ENCODE measurements at places on chromosomes 16 and 17. TPM values are rescaled to one million over a fixed set of nuclear protein-coding genes. Genes with fewer than 3 reads are reported as not detected.
A peak's percentile ranks its signal among the peaks of the same experiment; 100 is the strongest.

DNA sequence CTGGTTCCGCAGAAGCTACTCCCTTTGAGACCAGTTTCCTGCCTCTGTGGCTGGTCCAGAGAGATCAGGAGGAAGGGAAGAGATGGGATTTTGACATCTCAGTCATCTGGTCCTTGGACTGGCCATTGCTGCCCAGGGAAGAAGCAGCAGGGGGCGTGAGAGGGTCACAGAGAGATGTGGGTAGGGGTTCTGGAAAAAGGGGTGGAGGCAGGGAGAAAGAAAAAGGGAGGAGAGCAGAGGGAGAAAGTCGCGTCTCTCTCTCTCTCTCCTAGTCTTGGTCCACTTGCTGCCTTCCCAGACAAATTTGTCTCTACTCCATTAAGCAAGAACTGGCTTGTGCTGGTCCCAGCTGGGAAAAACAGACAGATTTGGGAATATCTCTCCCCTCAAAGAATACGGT lies 4.4 kb downstream of the SHBG start:
- DNase-seq: peak; percentile 65

DNA sequence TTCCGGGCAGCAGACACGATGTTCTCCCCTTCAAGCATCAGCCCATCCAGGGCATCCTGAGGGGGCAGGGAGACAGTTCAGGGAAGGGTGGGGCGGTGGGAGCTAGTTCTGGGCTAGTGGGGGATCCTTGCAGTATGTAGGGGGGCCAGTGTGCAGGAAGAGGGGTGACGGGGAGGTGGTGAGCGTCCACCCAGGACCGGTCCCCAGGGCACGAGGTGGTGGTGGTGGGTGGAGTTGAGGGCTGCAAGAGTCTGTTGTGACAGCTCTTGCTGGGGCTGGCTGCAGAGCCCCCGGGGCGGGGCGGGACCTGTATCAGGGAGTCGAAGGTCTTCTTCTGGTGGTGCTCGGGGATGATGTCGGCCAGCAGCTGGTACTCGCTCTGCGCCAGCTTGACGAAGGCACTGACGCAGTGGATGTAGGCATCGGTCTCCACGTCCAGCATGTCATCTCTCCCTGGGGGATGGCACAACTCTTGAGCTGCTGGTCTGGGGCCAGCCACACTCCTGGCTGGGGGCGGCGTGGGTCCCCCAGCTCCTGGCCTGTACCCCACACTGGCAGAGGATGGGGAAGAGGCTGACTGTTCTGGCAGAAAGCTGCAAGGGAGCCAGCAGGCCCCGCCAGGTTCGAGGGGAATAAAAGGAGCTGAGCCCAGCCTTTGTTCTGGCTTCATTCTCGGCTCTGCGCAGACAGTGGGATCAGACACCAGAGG lies 10.0 kb downstream of the ZACN start:
- no peak for DNase-seq

DNA sequence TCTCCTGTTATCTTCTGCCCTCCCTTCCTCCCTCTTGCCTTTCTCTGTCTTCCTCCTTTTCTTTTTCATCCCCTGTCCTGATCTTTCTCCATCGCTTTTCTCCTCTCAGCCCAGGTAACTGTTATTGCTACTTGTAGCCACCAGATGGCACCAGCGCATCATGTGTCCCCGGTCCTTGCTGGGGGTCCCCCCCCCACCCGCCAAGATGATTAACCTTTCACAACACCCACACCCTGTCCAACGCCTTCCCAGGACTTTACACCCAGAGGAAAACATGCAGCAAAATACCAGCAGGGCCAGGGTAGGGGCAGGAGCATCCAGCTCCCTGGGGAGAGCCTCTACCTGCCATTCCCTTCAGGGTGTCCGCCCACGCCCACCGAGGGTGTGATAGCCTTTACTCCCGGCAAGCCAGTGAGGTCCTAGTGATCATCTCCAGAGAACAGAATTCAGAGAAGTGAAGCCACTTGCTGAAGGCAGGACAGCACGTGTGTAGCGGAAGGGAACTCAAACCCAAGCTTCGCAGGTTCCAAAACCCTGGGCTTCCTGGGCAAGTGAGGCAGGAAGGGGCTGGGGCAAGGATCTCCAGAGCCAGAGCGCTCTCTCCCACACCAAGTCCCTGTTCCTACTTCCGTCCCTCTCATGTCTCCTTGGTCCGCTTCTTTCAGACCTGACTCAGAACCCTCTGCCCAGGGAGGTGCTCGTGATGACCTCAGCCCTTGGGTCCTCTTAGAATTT lies 13.4 kb upstream of the TAC4 start:
- peak; percentile 49 for DNase-seq

- peak; percentile 84 for DNase-seq
These were observed 699 bp upstream of the MAP1LC3B start for GRCh38 chr16:87391324-87391949.

DNA sequence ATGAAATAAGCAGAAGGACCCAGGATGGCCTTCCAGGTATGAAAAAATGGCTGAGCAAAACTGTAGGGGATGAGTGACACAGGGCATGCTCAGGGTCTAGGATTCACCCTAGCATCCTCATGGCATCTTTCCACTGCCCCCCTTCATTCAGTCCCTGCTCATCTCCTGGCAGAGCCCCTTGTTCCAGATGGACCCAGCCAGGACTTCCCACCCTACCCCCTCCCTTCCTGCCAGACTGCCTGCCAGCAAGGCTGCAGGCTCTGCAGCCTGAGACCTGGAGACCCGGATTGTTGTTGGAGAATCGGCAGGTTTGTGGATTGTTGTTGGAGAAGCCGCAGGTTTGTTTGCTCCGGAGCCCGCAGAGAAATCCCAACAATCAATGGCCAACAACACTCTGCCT lies 6.6 kb downstream of the SEZ6 start:
- no peak for DNase-seq

- no peak for DNase-seq
These were observed 24.2 kb upstream of the TMC5 start for GRCh38 chr16:19393226-19394111.

CCL2 gene
- 22.3 TPM for total RNA-seq

FOXC2 gene
- 1.9 TPM for total RNA-seq

RPGRIP1L gene
- total RNA-seq: 1.7 TPM
